SW 1271 (cell line): ENCODE measurements at places on chromosomes 7 and 10.

- peak; percentile 20 for DNase-seq
Measured at GRCh38 chr10:8331896-8332729, 277.6 kb downstream of the GATA3 start.

DNA sequence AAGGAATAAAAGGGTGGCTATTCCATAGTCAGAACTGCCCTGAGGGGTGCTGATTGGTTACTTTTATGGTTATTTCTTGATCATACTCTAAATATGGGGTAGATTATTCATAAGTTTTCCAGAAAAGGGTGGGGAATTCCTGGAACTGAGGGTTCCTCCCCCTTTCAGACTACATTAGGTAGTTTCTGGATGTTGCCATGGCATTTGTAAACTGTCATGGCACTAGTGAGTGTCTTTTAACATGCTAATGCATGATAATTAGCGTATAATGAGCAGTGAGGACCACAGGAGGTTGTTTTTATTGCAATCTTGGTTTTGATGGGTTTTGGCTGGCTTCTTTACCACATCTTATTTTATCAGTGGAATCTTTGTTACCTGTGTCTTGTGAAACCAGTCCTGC, 26.5 kb upstream of the POT1 start:
- DNase-seq: no peak

GRCh38 chr7:57211428-57212100, 79.3 kb upstream of the ZNF479 start:
- no peak for DNase-seq

DNA sequence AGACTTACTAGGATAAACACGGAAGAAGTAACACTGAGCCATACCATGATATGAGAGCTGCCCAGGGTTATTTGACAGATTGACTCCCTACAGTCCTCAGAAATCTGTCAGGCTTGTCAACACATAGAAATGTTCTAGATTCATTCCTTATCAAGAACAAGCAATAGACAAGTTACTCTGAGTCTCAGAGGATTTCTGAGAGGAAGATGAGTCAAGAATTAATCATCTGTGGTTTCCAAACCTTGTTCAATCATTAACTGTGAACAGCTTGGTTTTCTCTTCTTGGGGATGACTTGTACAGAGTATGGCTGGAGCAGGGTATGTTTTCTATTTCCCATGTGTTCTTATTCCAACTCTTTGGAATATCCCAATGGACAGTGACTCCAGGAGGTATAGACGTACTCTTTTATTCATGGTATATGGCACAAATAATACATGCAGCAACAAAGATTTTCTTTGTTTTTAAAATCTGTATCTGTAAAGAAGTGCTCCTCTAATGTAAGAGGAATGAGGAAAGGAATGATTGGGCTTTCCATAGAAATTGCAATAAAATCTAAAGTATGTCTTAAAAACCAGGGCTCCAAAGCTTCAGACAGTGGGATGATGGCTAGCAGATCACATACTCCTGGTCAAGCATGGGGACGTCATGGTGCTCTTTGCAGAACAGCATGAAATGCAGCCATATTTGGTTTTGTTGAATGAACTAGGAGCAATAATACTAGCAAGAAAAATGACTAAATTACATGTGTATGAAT, 11.9 kb upstream of the SFR1 start:
- DNase-seq: peak; percentile 69

DNA sequence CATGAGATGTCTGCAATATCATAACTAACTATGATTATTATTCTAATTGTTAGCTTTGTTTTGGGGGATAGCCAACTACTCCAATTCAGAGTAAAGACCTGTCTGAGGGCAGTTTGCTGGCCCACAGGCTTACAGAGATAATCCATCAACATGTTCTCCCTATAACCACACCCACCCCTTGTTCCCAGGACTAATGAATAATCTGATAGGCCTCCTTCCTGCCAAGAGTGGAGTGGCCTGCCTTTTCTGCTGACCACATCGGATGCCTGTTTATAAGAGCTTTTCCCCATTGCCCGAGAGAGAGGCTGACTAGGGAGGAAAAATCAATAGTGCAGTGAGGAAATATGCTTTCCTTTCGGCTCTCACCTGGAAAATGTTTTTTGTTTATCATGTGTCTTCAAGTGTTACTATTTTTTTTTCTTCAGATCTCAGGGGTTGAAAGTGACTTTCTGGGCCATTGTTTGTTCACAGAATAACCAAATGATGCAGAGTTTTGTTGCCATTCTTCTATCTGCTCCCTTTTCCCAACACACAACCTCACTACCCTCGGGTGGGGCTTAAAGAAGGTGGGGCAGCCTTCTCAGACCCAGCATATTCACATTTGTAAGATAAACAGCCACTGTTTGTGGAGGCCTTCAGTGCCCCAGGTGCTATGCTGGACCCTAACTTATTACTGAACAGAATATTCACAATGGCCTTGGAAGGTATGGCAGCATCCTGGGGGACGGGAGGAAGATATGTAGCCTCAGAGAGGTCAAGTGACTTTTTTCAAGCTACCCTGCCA, 38.4 kb downstream of the PLPP4 start:
- DNase-seq: no peak

- no peak for DNase-seq
Measured at GRCh38 chr10:125190946-125191345, 30.6 kb upstream of the CTBP2 start.

DNA sequence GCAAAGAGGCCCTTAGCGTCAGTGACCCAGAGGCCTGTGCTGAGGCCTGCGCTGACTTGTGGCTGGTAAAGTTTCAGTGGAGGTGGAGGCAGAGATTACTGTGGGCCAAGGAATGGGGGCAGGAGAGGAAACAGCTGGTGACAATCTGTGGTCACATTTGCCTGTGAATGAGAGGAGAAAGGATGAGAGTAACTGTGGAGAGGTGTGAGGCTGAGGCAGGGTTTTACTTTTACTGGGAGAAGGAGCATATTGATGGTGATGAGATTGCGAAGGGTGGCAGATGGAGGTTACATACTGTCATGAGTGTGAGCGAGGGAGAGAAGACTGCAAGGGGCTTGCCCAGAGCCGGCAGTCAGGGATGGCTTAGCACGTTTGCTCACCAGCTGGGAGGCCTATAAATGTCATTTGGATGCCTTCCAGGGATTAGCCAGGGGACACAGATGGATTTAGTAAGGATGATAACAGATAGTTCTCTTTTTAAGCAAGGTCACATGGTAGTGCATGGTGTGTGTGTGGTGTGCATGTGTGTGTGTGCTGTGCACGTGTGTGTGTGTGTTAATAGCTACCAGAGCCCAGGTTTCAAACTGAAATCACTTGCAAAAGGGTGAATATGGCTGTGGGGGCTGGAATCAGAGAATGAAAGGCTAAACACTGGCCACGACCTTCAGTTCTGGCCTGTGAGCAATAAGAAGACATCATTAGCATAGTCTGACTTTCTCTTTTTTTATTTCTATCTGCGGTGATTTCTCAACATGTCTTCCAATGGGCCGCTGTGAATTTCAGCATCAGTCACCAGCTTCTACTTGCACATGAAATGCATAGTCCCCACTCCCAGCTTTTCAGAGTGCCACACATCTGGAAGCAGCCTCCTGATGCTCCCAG, 291.5 kb upstream of the ZNF32 start:
- no peak for DNase-seq

DNA sequence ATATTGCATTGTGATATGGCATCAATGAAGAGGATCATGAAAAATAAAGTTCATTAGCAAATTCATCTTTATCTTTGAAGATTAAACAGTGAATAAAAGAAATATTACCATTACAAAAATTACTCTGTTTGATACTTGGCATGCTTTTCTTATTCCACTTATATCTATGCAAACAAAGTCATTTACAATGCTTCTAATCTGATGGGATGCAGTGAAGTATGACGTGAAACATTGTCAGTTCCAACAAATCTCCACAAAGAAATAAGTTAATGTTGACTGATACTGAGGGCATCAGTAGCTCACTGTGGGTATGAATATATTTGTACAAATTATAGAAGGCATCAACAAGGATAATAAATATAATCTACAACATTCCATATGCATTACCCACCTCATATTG, 672.8 kb upstream of the POT1 start:
- no peak for DNase-seq

DNA sequence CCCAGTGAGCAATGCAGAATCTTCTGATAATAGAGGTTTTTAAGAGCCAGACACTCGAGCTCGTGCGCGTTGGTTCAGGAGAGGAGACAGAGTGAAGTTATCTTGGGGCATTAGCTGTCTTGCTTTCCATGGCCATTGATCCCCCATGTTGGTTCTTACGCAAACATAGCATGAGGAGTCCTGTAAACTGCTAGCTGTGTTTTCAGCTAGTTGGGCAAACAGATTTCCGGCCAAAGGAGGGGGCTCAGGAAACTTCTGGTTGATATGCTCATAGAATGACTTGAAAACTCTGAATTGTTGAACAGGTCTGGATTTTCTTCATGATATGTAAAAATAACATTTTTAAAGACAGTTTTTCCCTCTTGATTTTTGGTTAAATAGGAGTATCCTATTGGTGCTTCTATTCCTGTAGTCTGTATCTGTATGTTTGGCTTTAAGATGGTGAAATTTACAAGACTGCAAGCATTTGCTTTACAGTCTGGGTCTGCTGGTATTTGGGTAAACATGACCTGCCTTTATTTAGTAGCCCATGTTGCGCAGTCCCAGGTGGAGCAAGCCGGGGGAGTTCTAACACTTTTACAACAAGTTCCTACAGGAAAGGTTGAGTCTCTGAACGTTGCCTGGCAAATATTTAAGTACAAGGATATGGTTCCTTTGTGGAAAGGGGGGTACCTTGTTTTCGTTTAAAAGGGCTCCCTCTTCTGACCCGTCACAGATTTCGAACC, 218.4 kb upstream of the KCND2 start:
- DNase-seq: no peak

DNA sequence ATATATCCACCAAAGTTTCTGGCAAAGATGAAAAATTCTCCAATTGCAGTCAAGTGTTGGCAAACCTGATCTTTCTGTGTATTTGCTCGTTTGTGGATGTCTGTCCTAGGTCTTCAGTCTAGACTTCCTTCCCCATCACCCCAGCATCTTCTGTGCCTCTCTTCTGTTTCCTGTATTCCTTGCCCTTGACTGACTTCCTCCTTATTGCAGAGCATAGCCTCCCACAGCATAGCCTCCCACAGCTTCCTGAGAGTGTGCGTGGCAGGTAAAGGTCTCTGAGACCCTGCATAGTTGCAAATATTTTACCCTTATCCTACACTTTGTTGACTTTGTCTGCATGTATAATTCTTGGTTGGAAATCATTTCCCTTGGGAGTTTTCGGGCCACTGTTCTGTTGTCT, 18.4 kb downstream of the SLC18A2 start:
- no peak for DNase-seq

- DNase-seq: no peak
Measured at GRCh38 chr7:94888551-94888950, 18.8 kb upstream of the PPP1R9A start.

DNA sequence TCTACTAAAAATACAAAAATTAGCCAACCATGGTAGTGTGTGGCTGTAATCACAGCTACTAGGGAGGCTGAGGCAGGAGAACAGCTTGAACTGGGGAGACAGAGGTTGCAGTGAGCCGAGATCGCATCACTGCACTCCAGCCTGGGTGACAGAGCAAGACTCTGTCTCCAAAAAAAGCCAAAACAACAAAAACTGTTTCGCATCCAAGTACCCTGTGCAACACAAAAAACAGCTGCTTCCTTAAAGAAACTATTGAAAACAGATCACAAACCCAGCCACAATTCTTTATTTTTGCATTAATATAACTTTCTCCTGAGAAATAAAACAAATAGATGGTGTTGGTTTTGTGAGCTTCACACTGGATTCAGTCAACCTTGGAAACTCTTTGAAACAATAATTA, 112.1 kb upstream of the AFAP1L2 start:
- no peak for DNase-seq

GRCh38 chr10:54372179-54372578, 428.9 kb downstream of the PCDH15 start:
- no peak for DNase-seq
